SHP77 (cell line): ENCODE measurements at places on chromosomes 2 and 18.

DNA sequence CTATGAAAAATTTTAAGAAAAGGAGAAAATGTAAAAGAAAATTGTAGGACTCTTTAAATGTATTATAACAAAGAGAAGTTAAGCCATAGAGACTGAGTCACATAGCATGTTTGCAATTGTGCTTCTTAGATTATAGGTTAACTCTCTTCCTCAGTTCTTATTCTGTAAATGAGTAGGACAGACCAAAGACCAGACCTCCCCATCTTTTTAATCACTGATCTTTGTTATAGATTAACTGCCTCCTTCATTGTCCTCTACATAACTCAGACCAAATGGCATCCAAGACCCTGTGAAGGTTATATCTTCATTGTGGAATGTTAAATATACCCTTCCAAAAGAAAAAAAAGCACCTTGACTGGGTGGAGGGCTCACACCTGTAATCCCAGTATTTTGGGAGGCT is 316.9 kb upstream of the LRRTM4 start:
- DNase-seq = no peak

GRCh38 chr18:35142275-35142615 is 98.6 kb upstream of the ZNF397 start:
- no peak for DNase-seq

DNA sequence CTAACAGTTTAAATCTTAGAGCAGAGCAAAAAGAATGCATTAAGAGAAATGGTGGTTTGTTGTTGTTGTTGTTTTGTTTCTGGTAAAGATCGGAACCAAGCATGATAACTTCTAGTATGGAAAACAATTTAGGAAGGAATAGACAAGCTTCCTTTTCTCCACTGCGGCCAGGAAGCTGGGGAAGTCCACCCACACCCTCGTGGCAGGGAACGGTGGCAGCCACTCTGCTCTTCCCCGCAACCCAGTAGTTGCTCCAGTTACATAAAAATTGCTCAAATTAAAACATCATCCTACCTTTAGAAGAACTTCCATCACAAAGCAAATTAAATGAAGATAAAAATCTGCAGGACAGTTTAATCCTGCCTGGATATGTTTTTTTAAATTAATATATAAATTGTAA is 113.0 kb downstream of the RBMS1 start:
- no peak for DNase-seq

- DNase-seq = no peak
Measured at GRCh38 chr2:54189539-54189938, 66.5 kb downstream of the TSPYL6 start.

DNA sequence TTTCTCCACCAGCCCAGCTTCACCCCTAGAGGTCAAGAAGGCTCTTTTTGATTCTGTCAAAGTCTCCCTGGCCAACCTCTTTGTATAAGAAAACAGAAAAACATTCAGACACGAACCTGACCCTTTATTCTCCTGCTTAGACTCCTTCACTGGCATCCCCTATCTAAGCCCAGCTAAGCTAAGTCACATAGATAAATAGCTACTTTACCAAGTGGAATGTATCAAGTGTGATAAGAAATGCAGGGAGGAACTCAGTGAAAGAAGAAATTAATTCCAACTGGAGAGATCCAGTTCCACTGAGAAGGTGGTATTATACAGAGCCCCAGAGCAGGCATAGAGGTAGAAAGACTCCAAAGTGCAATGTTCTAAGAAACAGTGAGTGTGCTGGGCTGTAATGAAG is 489.5 kb downstream of the TNS1 start:
- no peak for DNase-seq
